ENCODE measurements at places on chromosomes 13 and 19.

DNA sequence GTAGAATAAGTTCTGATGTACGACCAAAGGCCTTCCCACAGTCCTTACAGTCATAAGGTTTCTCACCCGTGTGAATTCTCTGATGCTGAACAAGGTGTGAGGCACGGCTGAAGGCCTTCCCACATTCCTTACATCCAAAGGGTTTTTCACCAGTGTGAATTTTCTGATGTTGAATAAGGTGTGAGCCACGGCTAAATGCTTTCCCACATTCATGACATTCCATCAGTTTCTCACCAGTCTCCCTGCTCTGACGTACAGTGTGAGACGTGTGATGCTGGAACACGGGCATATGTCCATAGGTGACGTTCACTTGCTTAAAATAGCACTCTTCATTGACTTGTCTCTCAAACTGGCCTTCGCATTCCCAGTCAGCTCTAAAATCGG, 31.0 kb upstream of the COX7A1 start:
- DNase-seq = no peak

DNA sequence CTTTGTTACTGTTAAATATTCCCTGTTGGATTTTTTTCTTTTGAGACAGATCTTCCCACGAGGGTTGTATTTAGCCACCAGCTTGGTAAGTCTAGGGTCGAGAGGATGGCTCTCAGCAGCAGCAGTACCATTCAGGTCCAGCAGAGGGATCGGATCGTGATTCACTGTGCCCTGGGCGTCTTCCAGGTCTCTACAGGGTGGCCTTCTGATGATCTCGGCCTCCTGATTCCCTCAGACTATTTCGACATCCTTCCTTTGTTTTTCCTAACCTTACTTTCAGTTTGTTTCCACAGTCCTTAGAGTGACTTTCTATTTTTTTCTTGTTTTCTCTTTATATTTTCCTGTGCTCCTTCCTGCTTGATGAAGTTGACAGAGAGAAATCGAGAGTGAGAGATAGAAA, 1436.9 kb downstream of the UQCRFS1 start:
- DNase-seq = no peak

- peak; percentile 32 for DNase-seq
These were observed 1.9 kb downstream of the KLF1 start for GRCh38 chr19:12884926-12885748.

- no peak for DNase-seq
These were observed 338.6 kb upstream of the ARGLU1 start for GRCh38 chr13:106906426-106906996.

DNA sequence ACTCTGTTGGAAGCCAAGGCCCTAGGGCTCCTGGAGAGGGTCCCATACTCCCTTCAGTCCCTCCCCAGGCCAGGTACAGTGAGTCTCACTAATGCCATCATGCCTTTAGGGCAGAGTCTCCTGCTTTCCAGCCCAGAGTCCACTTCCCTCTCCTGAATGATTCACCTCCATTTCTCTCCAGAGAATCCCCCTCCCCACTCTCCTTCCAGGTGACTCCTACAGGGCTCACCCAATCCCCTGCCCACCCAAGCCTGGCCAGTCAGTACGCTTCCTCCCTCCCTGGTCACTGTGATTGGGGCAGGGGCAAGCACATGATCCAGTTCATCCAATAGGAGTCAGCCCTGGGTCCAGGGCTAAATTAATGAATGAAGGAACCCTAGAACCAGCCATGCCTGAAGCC, 35.0 kb upstream of the PNMA8B start:
- no peak for DNase-seq

GRCh38 chr13:76913898-76914297, 27.7 kb upstream of the KCTD12 start:
- no peak for DNase-seq

DNA sequence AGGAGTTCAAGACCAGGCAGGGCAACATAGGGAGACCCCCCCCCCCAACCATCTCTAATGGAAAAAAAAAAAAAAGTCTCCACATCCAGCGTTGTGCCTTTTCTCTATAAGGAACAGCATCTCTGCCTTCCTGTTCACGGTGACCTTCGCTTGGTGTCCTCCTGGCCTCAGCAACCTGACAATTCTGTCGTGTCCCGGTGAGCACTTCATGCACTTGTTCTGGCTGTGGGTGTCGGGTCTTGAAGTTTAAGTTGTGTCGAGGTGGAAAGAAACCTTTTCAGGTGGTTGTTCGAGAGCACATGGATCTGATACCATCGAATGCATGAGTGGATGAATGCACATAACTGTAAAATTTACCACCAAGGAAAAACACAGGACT, 594 bp downstream of the ZNF559 start:
- no peak for DNase-seq

GRCh38 chr19:29013325-29013724, 199.6 kb downstream of the UQCRFS1 start:
- DNase-seq = no peak

DNA sequence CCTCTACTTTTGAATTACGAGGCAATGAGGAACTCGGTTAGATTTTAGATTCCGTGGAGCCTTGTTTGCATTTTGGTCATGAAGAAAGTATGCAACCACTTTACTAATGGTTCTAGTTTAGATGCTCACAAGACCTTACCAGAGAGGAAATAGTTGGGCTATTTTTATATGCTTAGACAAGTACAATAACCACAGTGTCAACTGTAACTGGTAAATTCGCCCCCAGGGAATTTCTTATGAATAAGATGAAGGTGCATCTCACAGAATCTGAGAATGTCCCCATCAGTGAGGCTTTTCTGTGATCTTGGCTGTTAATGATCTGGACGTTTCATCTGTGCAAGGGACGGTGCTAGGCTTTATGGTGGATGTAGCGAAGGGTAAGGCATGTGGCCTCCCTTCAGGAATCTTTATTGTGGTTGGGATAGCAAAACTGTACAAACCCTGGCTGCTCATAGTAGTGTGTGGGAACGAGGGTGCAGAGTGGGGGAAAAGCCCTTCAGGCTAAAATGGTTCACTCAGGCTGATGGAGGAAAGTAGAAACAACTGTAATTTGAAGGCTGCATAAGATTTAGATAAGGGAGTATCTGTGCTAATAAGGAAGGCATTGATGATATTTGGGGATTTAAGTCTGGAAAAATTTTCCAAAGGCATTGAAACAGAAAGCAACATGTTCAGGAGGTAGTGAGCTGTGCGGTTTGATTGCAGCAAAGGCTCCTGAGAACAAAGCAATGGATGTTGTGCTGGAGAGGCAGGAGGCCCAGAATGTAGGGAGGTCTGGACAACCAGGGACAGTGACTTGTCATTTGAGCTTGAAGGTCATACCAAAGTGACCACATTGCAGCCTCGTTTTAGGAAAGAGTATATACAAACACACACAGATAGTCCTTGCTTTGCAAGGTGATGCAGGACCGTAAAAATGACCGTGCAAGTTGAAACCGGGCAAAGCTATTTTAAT, 28.4 kb downstream of the UBAC2 start:
- no peak for DNase-seq

GRCh38 chr19:14118165-14119051, 846 bp upstream of the PRKACA start:
- DNase-seq = peak; percentile 74

DNA sequence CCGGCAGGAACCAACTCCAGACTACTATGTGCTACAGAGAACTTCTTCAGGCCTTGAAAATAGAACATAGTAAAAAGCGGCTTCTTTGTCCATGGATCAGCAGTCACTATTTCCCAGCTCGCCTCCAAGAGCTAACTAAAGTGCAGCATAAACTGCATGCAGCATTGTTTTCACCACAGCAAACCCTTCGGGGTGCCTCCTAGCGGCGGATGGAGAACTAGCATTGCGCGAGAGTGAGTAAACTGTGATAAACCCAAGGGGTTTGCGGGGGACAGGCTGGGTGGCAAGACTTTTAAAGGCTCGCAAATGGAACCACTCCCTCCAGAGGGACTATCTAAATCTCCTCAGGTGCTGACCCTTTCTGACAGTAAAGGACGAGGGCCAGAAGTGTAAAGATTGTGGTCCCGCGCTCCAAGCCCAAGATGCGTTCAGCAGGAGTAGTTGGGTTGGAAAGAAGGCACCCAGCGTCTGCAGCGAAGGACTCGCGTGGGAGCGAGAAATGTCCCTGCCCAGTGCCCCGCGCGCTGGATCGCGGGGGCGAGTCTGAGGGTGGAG, 21.5 kb upstream of the SGCG start:
- no peak for DNase-seq

DNA sequence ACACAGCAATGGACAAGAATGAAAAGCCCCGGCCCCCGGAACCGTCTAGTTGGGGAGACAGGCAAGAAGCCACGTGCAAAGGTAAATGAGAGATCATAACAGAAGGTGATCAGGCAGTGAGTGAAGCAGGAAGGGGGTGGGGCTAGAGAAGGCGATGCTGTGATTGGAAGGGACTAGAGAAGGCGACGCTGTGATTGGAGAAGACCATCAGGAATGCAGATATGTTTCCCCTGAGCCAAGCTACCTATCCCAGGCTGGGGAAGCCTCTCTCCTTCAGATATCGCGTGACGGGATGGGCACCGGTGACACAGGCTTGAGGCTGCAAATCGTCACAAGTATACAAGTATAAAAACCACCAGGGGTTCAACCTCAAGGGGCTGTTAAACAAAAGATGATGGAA, 21.8 kb downstream of the DCAF15 start:
- DNase-seq = no peak

Measured in putamen (tissue), 1 donor.